ENCODE measurements at places on chromosomes 16 and 17.

DNA sequence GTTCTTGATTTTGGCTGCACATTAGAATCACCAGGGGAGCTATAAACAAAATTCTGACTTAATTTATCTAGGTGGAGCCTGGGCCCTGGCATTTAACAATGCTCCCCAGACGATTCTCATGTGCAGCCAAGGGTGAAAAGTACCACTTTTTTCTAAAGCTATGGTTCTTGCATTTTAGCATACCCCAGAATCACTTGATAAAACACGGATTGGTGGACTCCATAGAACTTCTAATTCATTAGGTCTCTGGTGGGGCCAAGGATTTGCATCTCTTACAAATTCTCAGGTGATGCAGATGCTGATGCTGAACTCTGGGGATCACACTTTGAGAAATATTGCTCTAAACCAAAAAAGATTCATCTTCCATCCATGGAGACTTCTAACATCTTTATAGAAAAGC lies 74.5 kb downstream of the RPGRIP1L start:
- no peak for DNase-seq

- no peak for DNase-seq
Measured at GRCh38 chr17:79785900-79786810, 8.2 kb downstream of the CBX2 start.

DNA sequence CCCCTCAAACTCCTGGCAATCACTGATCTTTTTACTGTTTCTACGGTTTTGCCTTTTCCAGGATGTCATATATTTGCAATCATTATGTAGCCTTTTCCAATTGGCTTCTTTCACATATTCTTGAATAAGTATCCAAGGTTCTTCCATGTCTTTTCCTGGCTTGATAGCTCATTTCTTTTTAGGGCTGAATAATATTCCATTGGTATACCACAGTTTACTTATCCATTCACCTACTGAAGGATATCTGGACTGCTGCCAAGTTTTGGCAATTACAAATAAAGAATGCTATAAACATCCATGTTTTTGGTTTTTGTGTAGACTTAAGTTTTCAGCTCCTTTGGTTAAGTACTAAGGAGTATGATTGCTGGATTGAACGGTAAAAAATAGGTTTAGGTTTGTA lies 16.0 kb downstream of the GPATCH8 start:
- DNase-seq, result no peak

DNA sequence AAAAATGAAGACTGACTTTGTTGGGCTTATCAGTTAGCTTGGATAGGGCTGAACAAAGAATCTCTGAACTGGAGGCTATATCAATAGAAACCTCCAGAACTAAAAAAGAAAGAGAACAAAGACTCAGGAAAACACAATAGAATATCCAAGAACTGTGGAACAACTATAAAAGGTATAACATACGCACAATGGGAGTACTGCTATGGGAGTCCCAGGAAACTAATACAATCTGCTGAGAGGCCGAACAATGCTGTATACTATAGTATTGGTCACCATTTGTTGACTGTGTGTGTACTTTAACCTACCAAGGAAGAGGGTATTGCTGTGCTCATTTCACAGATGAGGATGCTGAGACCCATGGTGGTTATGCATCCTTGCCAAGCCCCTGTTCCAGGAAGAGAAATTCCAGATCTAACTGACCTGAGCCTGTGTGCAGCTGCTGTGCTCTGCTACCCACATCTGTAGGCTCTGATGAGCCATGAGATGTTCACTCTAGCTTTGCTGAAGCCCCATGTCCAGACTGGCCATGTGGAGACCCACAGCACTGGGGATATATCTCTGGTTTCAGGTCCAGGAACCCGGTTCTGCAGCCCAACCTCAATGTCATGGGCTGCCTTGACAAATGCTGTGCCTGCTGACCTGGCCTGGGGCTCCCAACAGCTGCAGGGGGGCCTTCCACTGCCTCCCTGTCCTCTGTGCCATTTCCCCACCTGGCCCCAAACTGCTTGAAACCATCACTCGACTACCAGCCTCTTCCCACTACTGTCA lies 254.3 kb upstream of the TNRC6C start:
- DNase-seq, result no peak

DNA sequence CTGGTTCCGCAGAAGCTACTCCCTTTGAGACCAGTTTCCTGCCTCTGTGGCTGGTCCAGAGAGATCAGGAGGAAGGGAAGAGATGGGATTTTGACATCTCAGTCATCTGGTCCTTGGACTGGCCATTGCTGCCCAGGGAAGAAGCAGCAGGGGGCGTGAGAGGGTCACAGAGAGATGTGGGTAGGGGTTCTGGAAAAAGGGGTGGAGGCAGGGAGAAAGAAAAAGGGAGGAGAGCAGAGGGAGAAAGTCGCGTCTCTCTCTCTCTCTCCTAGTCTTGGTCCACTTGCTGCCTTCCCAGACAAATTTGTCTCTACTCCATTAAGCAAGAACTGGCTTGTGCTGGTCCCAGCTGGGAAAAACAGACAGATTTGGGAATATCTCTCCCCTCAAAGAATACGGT lies 4.4 kb downstream of the SHBG start:
- no peak for DNase-seq

DNA sequence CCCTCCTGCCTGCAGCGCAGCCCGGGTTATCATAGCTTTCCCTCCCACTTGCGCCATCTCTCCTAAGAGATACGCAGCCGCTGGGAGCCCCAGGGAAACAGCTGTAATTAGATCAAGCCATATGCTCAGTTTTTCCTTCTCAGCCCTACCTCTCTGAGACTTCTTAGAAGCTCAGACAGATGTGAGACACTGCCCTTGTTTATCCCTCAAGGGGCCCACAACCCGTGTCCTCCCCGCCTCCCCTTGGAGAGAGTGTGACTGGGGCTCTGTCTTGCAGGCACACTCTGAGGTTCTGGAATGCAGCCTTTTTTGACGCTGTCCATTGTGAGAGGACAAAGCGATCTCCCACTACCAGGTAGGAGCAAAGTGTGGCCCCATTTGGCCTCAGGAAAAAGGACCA lies 31.2 kb downstream of the CIBAR2 start:
- no peak for DNase-seq

GRCh38 chr17:66840061-66840460 lies 5.1 kb downstream of the CACNG5 start:
- DNase-seq, result no peak

DNA sequence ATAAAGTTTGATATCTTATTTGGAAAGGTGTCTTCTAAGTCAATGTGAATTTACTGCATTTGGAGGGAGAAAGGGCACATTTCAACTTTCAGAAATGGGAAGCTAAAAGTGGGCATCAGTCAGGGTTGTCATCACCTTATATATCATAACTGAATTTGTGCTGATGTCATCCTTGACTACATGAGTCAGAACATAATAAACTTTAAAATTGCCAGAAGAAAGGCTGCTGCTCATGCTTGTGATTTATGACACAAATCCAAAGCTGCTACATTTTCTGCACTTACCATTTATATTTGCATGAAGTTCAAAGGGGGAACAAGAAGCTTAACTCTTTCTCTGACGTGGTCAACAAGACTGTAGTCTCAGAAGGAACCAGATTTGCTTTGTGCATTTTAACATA lies 196.6 kb downstream of the UTP18 start:
- DNase-seq, result no peak

GRCh38 chr17:76696763-76697701 lies 13.7 kb downstream of the MXRA7 start:
- no peak for DNase-seq

DNA sequence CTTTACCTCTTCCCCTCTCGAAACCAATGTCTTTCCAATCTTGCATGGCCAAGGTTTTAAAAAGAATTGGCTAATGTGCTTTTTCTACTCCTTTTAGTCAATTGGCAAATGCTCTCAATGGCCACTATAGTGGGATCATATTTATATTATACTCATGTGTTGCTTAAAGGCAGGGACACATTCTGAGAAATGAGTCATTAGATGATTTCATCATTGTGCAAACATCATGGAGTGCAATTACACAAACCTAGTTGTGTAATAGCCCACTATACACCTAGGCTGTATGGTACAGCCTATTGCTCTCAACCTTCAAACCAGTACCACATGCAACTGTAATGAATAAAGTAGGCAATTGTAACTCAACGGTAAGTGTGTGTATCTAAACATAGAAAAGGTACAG lies 180.9 kb downstream of the HS3ST3A1 start:
- no peak for DNase-seq

DNA sequence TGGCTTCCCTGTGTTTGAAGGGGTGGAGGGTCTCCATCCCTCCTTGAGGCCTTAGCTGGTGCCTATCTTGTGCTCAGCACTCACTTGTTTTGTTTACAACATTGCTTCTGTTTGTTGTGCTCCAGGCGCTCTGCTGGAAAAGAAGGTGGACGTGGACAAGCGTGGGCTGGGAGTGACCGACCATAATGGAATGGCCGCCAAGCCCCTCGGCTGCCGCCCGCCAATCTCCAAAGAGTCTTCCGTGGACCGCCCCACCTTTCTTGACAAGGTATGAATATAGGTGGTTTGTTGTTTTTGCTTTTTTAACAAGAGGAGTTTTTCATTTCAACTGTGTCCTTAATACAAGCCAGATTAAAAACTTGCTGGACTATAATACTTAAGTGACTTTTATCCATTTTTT lies 53.5 kb downstream of the TMC6 start:
- no peak for DNase-seq

DNA sequence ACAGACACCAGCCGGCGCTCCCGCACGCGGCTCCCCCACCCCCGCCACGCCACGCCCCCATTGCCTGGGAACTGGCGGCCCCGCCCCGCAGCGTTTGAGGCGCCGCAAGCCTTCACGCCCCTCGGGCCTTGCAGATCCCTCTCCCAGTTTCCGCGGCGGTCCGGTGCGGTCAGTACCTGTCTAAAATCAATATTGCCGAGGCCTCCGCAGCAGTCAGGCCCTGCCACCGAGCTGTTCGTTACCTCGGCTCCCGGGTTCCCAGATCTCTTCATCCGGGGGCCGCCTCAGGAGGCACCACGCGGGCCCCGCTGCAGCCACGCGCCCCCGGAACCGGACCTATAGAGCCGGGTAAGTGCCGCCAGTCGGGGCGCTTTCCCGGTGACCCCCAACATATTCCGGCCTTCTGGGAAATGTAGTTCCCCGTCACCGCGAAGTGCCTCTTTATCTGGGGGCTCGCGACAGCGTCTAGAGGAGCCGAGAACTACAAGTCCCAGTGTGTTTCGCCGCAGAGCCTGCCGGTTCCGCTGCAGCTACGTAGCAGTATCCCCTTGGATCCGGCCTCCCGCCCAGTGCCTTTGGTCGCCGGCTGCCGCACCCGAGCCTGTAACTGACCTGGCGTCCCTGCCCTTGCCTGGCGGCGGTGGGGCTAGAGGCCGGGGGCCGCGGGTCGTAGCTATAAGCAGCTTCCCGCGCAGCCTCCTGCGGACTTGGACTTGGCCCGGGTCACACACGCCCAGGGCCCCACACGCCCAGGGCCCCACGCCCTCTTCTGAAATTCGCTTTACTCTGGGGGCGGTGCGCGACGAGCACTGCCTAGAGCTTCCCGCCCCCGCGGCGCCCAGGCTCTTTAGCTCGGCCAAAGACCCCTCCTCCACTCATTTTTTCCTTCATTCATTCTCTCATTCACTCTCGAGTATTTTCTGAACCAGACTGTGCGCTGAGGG lies at the start of gene PEMT:
Gene PEMT (minus strand): TSS at position 354 of the 944 bp plus-strand sequence. CDS start 82 bp downstream, at position 272.
- DNase-seq, result peak; percentile 61

DNA sequence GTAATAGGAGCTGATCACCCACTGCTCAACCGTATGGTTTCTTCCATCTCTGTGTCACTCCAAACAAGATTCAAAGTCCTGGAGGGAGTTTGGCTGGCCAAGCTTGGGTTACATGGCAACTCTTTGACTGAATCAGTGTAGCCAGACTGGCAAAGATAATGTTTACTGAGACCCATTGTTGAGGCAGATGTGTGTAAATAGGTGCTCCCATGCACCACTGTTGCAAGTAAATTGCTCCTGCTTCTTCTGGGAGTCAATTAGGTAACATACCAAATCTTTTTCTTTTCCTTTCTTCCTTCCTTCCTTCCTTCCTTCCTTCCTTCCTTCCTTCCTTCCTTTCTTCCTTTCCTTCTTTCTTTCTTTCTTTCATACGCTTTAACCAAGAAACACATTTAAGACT lies 86.3 kb upstream of the DHX40 start:
- DNase-seq, result no peak

GRCh38 chr17:13640551-13640950 lies 38.8 kb upstream of the HS3ST3A1 start:
- DNase-seq, result no peak

GRCh38 chr17:38598536-38598935 lies 7.2 kb downstream of the SRCIN1 start:
- peak; percentile 65 for DNase-seq

DNA sequence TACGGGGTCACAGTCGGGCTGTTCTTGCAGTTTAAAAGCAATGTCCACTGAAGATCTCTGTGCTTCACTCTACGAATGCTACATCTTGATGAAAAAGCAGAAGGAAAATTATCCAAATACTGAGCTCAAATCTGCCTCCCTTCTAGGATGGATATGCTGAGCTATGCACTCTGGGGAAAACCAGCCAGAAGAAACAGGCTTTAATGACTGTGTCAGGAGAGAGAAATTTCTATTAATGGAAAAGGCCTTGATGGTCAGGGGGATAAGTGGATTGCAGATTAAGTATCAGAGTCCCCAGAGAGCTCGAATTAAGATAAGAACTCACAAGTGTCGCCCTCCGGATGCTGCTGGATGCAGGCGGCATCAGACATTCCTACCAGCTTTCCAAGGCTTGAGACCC lies 39.6 kb upstream of the RCVRN start:
- DNase-seq, result no peak

DNA sequence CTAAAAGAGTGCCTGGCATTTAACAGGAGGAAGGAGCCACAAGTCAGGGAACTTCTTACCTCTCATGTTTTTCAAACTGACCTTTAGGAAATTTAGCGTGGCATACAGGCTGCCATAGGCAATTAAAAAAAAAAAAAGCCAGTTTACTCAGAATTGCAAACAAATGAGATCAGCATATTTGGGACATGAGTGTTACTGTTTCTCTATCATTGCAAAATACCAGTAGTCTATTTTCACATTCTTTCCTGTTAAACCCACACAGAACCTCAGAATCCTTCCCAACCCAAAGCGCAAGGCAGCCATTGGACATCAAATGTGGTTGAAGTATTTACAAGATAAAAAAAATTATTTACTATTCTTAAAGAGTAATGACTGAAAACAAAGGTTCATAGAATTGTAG lies 366.4 kb upstream of the DYNLRB2 start:
- no peak for DNase-seq

GRCh38 chr17:72651988-72652387 lies 440.5 kb downstream of the SLC39A11 start:
- DNase-seq, result no peak

GRCh38 chr17:49752508-49752907 lies 11.4 kb downstream of the FAM117A start:
- no peak for DNase-seq

- DNase-seq, result no peak
Measured at GRCh38 chr16:88891083-88891482, 24.6 kb upstream of the PABPN1L start.

Data from NCI-H187 treated with DMSO at 0.1 percent for 48 hours (cell line).